Kidney epithelial cell (primary cell): ENCODE measurements at places on chromosomes 12 and 14.

GRCh38 chr14:89013698-89014568, 189.5 kb downstream of the TTC8 start:
- no peak for DNase-seq

DNA sequence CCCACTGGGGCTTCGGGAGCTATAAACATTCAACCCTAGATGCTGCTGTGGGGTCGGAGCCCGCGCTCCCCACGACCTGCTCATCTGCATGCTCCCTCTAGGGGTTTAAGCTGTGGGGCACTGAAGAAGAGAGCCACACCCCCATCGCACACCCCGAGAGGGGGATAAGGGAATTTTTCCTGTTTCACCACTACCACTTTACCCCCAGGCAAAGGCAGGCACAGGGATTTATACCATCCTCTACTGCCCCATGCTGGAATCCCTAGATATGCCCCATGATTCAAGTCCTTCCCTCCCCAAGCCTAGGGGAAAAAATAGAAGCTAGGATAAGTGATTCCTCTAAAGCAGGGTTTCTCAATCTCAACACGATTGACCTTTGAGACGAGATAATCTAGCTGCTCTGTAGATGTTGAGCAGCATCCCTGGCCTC, 59.9 kb upstream of the CCDC60 start:
- no peak for DNase-seq

DNA sequence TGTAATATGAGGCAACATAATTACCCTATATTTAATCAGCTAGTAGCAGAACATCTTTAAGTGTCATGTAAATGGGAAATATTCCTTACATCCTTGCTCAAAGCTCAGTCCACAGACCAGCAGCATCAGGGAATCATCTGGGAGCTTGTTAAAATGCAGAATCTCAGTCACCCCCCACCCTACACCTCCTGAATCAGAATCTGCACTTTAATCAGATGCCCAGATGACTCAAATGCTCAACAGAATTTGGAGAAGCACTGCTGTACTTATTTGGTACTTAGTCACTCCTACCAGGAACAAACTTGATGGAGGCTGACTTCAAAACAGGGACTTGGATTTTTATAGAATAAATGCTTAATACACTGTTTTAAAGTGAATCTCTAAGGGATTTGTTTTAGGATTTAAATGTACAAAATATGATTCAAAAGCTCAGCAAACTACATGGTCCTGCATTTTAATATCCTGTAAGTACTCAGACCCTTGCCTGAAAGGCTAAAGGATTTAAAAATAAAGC, 96.5 kb downstream of the ARMH4 start:
- DNase-seq = no peak

DNA sequence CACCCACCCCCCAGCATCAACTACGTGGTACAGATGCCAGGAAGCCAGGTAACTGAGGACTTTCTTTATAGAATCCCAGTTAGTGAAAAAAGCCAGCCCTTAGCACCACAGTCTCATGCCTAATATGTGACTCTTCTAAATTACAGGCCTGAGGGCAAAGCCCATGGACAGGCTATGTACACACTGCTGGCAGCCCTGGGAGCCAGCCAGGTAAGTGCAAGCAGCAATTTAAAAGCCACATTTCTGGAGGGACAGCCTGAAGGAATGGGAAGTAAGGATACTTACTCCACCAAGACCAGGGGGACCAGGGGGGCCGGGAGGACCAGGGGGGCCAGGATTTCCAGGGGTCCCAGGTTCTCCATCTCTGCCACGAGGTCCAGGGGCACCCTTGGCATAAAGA, 7.0 kb downstream of the COL2A1 start:
- DNase-seq = no peak

- DNase-seq = no peak
These were observed 20.6 kb upstream of the SNRPF start for GRCh38 chr12:95838125-95838524.

GRCh38 chr14:106327234-106327633, 800.9 kb downstream of the TMEM121 start:
- no peak for DNase-seq

- no peak for DNase-seq
These were observed 106.4 kb upstream of the PLEKHG7 start for GRCh38 chr12:92596383-92596782.

- no peak for DNase-seq
These were observed 4.4 kb downstream of the KMT5A start for GRCh38 chr12:123388177-123388950.

- DNase-seq = no peak
These were observed 78.2 kb downstream of the HMGA2 start for GRCh38 chr12:65902500-65902899.

DNA sequence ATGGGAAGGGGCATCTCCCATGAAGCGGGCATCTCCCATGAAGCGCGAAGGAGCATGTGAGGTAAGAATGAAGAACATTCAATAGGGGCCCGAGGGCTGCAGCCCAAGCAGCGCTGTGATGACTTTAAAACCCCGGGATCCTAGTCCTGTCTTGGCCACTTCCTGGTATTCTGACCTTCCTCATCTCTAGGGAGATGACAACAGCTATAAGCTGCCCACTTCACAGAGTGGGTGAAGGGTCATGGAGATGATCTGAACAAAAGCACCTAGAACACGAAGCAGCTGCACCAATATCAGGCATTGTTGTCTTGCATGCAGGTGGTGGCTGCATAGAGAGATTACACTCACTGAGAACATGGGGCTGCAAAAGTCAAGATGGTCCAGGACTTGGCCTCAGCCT, 64.5 kb downstream of the SPTB start:
- DNase-seq = no peak

DNA sequence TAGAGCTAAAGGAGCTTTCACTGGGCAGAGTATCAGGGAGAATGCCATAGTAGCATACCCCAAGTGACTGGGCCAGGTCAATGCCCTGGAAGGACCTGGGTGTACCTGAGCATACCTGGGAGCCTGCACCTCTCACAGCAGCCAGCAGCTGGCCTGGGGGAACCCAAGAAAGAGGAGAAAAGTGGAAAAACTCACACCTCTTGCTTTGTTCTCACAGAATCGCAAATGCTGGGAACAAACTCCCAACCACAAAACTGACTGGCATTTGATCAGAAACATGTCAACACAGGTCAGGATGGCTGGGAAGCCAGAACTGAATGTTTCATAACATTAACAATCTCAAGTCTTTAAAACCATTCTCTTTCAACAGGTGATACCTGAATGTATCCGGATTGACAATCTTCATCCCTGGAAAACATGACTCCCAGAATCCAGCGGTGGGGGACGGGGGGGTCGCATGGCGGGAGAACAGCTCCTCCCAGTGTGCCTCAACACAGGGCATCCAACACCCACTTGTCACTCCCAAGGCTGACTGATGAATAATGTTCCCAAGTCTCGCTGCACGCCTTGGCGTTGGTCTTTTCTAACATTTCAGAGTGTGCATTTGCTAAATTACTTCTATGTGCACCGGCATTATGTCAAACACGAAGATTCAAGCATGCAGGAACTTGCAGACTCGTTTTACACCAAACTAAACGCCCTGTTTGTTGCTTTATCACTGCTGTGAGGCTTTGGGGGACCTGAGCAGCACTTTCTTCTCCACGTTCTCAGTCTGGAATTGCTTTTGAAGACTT, 7.9 kb downstream of the FOXN3 start:
- no peak for DNase-seq

- DNase-seq = no peak
These were observed 4.0 kb downstream of the ASCL1 start for GRCh38 chr12:102961466-102961855.

- no peak for DNase-seq
These were observed 6.1 kb downstream of the METTL3 start for GRCh38 chr14:21505012-21505553.

DNA sequence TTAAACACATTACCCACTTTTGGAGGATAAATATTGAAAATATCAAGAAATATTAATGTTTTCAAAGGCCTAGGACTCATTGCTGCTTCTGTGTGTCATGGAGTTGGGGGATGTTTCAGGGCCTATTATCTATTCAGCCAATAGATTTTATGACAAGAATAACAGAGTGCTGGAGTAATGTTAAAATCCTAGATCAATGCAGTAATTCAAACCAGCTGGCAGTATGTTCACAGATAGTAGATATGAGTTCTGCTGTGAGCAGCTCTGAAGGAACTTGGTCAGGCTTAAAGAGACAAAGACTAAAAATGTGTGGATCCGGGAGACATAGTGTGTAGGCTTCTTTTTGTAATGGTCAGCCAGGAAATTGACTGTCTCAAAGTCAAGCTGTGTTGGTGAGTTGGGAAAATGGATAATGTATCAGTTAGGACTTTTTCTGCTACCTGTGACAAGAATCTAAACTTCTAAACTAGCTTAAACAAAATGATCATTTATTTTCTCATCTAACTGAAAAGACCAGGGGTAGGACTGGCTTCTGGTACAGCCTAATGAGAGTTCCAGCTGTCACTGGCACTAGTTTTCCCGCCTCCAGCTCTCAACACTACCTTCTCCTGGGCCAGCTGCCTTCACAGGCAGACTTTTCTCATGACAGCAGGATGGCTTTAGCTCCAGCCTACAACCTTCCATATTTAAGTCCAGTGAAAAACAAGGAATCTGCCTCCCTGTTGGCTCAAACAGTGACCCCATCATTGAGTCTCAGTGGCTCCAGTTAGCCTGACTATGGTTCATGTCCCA, 16.3 kb upstream of the POLR3B start:
- no peak for DNase-seq

DNA sequence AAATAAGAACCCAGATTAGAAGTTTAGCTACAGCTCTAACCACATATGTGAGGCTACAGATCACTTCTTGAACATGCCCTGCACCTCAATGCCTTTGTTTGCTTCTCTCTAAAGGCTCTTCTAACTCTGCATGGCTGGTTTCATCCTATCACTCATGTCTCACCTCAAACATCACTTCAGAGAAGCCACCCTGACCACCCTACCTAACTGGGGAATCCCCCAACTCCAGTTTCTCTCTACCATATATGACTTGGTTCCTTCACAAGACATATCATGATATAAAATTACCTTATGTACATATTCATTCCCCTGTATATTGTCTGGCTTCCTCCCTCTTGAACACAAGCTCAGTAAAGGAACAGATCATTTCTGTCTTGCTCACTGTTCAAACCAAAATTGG, 250.2 kb upstream of the GRIP1 start:
- no peak for DNase-seq
